ENCODE measurements at places on chromosomes 1 and 21.

GRCh38 chr1:89547563-89548116 lies 23.0 kb downstream of the LRRC8B start:
- DNase-seq: no peak

DNA sequence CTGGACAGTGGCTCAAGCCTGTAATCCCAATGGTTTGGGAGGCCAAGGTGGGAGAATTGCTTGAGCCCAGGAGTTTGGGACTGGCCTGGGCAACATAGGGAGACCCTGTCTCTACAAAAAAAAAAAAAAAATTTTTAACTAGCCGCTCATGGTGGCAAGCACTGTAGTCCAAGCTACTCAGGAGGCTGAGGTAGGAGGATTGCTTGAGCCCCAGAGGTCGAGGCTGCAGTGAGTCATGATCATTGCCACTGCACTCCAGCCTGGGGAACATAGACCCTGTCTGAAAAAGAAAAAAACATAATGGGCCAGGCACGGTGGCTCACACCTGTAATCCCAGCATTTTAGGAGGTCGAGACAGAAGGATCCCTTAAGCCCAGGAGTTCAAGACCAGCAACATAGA lies 5.3 kb downstream of the SPATC1L start:
- DNase-seq: no peak

- DNase-seq: no peak
Observed at GRCh38 chr1:184840596-184840995, 85.9 kb upstream of the EDEM3 start.

GRCh38 chr1:226158983-226159382 lies 27.6 kb downstream of the ACBD3 start:
- no peak for DNase-seq

GRCh38 chr1:182677397-182678098 lies 6.8 kb downstream of the RGS8 start:
- no peak for DNase-seq

DNA sequence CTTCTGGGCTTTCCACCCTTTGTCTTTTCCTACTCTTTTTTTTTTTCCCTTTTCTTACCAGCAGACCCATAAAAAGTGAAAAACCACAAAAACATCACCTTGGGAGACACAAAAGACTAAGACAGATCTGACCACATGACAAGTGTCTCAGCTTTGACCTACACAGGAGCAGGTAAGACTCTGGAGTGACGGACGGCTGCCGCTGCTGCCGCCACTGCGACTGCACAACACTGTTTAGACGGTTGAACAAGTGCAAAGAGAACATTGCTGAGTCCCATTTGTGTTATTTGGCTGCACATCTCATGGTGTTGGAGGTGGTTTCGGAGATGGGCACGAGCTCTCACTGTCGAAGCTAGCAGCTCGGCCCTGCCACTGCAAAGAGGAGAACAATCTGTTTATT lies 62.0 kb downstream of the SYT6 start:
- DNase-seq: no peak

DNA sequence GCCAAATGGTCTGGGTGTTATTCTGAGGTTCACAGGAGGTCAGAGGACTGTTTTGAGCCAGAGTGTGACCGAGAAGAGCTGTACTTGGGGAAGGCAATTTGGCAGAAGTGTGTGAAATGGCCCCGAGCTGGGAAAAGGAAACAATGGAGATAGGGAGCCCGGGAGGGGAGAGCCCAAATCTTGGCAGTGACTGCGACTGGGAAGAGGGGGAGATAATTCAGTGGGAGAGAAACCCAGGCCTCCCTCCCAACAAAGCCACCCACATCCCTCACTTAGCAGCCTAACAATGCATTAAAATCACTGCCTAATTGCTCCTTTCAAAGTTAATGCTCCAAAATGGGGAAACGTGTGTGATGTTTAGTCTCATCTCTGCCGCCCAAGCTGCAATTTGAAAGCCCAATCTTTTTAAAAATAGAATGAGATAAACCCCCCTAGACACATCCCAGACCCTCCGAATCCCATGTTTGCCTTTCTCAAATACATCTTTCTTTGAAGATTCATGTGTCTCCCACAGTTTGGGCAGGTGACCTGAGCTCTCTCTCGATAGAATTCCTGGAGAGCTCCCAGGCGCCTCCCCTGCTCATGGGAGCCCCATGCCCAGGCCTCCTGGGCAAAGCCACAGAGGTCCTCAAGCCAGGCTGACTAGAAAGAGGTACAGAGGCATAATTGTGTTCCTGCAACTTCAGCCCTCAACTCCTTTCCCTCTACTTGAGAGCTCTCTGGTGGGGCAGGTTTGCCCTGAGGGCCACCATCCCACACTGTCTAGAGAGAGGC lies 17.3 kb downstream of the LRRC52 start:
- no peak for DNase-seq

DNA sequence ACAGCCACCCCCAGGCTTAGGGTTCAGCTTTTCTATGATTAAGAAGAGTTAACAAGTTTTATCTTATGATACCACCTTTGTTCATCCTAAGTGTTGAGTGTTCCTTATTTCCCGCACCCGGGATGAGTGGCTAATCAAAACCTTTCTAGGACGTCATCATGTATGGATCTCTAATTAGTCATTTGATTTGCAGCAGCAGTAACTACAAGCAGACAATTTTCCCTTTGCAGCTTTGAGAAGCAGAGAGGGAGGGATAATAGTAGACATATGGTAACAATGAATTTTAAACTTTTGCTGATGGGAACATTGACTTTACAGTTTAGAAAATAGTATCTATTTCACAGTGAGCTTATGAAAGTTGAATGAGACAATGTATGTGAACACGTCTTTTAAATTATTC lies 30.8 kb upstream of the SLC35F3 start:
- no peak for DNase-seq

DNA sequence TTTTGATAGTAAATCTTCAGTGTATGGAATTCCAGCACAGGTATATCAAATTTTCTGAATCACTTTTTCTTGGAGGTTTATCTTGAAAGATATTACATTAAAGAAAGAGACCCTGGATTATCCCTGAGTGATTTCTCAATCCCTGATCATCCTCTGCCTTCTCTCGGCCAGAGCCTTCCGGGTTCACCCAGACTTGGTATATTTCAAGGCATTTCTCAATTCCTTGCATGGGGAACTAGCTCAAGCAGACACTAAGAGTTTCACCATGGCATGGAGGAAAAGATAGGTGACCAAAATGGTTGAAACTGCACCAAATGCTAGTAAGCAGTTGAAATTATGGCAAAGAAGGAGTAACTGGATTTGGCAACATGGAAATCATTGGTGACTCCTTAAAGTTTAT lies 5.7 kb downstream of the VAMP4 start:
- no peak for DNase-seq

DNA sequence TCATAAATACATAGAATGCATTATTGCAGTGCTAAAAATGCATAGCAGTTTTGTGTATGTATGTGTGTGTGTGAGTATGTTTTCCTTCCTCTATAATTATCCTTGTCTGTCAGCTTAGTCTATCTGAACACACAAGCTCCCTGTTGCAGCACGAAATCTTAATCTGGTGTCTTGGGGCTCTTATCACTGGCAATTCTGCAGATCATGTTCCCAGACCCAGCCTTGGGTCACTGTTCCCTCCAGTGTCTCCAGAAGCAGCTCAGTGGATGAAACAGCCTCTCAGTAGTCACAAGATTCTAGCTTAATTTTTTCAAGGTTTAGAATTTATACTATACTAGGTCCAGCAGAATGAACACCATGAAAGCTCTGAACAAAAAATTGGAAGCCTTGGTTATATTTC lies 777.9 kb downstream of the MRPL39 start:
- no peak for DNase-seq

DNA sequence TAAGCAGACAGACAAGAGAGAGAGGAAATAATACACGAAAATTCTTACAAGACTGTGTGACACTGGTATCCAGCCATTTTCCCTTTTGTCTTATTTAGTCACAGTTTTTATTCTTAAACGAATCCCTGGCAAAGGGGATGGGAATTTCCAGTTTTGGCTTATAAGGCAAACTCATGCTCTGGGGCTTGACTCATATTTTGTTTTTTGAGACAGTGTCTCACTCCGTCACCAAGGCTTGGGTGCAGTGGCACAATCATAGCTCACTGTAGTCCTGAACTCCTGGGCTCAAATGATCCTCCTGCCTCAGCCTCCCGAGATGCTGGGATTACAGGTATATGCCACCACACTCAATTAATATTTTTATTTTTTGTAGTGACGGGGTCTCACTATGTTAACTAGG lies 31.9 kb downstream of the PTGER3 start:
- DNase-seq: no peak

GRCh38 chr21:45584786-45585185 lies 42.5 kb upstream of the SLC19A1 start:
- no peak for DNase-seq

DNA sequence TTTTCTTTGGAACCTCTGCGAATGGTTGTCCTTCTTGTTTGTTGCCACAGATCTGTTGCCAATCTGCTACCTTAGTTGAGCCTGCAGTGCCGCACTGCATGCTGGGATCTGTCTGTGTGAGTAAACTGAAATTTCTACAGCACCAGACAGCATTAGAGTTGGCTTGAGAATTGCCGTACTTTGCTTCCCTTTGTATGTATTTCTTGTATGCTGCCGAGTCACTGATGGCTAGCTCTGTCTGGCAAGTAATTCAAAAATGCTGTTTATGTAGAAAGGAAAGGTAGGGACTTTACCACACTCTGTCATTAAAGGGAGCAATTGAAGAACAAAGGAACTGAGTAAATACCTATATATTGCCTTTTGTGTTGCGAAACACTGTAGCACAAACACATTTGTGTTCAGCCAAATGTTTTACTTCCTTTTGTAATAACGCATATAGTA lies 857.4 kb downstream of the USP25 start:
- no peak for DNase-seq

GRCh38 chr1:12339396-12339795 lies 109.6 kb downstream of the VPS13D start:
- DNase-seq: no peak

- no peak for DNase-seq
Observed at GRCh38 chr1:168362991-168363390, 82.3 kb downstream of the TBX19 start.

GRCh38 chr1:27360159-27361043 lies 6.4 kb downstream of the MAP3K6 start:
- peak; percentile 34 for DNase-seq

GRCh38 chr1:233459470-233459945 lies 132.0 kb downstream of the MAP3K21 start:
- DNase-seq: no peak

DNA sequence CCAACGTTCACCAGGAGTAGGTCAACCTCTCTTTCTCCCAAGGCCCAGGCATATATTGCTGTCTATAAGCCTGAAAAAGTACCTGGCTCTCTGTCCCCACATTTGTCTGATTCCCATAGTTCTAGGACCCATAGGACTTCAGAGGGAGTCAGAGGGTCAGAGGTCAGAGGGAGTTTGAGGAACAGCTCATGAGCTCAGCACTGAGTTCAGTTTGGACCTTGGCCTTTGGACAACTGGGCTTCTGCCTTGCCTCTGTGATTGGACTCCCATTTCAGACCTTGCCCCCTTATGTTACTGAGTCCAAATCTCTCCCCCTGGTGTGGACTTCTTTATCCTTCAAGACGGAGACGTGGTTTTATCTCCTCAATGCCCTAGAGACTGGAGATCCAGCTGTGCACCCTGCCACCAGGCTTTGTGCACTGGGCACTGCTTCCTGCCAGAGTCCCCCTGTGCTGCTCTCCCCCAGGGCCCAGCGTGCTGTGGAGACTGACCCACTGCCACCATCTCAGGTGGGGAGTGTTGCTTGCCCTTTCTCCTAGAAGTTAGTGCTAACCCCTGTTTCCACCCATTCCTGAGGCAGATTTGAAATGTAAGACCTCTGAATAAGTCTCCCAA lies 3.2 kb downstream of the CTSE start:
- DNase-seq: no peak

DNA sequence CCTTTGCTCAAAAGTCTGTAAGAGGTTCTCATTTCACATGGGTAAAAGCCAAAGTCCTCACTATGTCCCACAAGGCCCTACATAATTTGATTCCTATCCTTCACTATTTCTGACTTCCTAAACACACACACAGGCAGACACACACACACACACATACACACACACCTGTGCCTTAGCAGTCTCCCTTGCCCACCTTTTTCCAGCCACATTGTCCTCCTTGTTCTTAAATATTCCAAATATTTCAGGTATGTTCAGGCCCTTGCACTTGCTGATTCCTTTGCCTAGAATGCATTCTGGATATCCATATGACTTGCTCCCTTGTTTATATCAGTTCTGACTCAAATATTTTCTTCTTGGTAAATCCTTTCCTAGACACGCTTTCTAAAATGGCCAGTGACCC lies 54.6 kb downstream of the NTNG1 start:
- DNase-seq: no peak

- no peak for DNase-seq
Observed at GRCh38 chr1:180310095-180310494, 80.0 kb downstream of the LHX4 start.

DNA sequence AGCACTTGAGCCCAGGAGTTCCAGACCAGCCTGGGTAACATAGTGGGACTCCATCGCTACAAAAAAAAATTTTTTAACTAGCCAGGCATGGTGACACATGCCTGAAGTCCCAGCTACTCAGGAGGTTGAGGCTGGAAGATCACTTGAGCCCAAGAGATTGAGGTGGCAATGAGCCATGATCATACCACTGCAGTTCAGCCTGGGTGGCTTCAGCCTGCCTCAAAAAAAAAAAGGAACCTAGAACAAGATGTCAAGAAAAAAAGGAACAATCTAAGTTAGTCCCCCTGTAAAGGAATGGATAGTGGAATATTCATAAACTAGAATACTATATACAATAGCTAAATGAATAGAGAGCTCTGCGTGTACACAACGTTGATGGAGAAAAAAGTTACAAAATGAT lies 14.4 kb downstream of the NSL1 start:
- no peak for DNase-seq

- DNase-seq: no peak
Observed at GRCh38 chr1:201742476-201742875, 86.5 kb upstream of the IPO9 start.

GRCh38 chr1:155531624-155532023 lies 31.0 kb downstream of the ASH1L start:
- no peak for DNase-seq

GRCh38 chr1:18142471-18142870 lies 34.9 kb downstream of the IGSF21 start:
- no peak for DNase-seq

- no peak for DNase-seq
Observed at GRCh38 chr1:85090225-85090624, 41.9 kb upstream of the MCOLN3 start.

GRCh38 chr21:17402937-17403336 lies 109.9 kb upstream of the CXADR start:
- DNase-seq: no peak

- no peak for DNase-seq
Observed at GRCh38 chr1:1034439-1034781, 14.5 kb downstream of the AGRN start.

All from stimulated activated CD8-positive, alpha-beta memory T cell treated with anti-CD3 and anti-CD28 coated beads, Interleukin-15, amount 100 ng/mL, for 1 hour (primary cell).